Psoas muscle (tissue), 8 donors: ENCODE measurements at places on chromosomes 7 and 10.

DNA sequence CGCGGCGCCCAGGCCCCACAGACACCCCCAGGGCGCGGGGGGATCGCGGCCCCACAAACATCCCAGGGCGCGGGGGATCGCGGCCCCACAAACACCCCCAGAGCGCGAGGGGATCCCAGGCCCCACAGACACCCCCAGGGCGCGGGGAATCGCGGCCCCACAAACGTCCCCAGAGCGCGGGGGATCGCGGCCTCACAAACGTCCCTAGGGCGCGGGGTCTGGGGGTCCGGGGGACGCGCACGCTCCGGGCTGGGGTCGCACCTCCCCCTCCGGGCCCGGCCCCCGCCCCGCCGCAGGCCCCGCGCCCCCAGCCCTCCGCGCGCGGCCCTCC, 382 bp downstream of the DIP2C start:
- no peak for DNase-seq

DNA sequence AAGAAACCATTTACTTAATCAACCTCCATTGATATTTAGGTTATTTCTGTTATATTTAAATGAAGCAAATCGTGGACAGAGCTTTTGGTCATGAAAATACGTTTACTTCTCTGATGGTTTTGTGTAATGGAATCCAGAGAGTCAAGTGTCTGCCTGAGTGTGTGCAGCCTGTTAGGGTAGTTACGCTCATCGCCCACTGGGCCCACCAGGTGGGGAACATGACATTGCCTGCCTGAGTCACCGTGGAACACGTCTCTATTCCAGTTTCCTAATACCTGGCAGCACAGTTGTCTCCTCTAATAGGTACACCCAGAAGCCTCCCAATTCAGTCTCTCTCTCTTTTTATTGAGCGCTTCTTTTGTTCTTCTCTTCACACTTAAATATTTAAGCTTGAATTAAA, 91.0 kb downstream of the ADCY1 start:
- DNase-seq: peak; percentile 14

DNA sequence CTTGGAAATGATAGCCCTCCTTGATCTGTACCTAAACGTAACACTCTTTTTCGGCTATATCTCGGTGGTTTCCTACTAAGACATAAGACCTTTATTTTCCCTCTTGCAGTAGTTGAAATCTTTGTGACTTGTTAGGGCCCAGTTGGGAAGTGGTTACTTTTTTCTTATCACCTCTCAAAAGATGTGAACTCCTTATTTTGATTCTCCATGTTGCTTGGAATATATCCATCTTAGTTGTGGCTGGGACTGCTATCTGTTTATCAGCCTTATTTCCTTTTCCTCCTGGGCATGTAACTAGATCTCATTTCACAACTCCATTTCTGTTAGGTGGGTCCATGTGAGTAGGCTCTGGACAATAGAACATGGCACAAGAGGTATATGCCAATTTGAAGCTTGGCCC, 4.1 kb upstream of the CPED1 start:
- no peak for DNase-seq

- no peak for DNase-seq
These were observed 874 bp downstream of the GIMAP5 start for GRCh38 chr7:150738092-150738491.

DNA sequence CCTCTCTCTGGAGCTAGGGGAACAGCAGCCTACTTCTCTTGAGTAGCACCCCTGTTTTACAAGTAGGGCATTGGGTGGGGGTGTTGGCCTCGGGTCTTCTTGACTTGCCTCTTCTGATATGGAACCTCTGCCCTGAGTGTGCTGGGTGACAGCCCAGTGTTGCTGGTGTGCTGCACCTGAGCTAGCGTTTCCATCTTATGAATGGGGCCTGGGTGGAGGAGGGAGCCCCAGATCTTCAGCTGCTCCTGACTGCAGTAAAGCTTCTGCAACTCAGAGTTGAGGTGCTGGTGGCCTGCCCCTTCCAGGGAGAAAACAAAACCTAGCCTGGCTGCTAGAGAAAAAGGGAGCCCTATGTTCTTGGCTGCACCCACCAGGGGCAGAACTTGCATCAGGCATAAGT, 202.5 kb upstream of the SHH start:
- DNase-seq: no peak

GRCh38 chr10:61081301-61081700, 137.3 kb upstream of the RHOBTB1 start:
- DNase-seq: no peak

DNA sequence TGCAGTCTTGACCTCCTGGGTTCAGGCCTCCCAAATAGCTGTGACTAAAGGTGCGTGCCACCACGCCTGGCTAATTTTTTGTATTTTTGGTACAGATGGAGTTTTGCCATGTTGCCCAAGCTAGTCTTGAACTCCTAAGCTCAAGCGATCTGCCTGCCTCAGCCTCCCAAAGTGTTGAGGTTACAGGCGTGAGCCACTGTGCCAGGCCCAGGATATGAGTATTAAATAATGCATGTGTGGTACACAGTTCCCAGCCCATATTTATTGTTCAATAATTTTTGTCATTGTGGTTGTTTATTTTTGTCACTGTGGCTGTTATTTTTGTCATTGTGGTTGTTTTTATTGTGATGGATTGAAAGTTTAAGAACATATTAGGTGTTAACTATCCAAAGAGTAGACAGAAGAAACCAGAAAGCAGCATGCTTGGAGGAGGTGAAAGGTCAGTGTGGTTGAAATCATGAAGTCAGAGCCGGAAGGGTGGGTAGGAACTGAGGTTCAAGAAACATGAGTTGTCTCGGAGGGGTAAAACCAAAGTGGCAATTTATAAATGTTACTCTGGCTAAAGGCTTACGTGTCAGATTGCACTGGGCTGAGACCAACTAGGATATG, 45.0 kb downstream of the MRC1 start:
- no peak for DNase-seq

- DNase-seq: no peak
These were observed 63.8 kb upstream of the SEM1 start for GRCh38 chr7:96773483-96773882.

- no peak for DNase-seq
These were observed 452 bp upstream of the TMEM140 start for GRCh38 chr7:135147341-135147898.

DNA sequence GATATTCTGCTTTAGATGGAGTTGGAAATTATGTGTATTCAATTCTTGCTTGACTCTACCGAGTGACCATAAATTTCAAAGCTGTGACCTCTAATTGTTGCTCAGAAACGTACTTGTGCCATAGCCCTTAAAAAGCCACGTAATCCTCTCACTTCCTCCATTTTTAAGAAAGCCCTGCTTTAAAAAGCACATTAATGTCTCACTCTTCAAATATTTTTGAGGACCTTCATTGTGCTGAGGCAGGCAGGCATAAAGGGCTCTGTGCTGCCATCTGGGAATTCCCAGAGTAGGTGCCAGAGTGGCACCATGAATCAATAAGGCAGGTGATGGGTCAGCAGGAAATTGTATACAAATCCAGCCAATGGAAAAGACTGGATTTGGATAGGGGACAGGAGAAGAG, 97.7 kb upstream of the FAM204A start:
- DNase-seq: no peak

DNA sequence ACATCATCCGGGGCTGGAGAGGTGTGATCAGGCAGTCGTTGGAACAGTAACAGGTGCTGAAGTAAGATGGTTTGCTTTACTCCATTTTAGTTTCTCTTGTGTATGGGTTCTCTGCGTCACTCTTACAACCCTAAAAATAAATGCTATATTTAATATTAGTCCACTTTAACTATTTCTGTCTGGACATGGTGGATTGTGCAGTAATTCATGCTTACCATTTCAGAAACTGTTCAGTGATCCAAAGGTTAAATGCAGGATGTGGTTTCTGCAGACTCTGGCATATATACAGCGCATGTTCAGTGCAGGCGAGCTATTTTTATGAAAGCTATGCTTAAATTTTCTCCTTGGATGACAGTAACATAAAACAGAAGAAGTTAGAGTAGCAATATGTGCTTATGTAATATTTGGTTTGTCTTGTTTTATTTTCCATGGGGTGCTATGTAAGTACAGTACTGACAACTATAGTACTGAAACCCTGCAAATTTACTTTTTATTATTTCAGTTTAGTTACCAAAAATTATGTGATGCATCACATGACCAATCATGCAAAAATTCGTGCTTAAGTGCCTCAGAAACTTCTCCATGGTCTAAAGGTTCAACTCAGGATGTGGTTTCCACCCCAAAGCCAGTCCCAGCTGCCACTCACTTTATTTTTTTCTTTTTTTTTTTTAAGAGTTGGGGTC, 46.6 kb upstream of the GRID1 start:
- DNase-seq: no peak

DNA sequence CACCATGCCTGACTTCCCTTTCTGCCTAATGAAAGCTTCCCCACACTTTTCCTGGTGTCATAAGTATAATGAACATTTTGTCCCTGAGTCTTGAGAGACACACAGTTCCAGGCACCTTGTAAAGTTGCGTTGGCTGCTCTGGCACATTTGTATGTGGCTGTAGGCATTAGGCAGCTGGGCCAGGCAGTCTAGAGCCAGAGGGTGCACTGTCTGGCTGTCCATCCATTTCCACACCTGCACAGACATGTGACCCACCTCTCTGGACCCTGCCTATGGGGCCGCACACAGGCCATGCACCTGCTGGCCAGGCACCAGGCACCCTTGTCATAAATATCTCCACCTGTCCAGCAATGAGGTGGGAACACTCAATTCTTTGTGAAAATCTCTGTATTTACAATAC, 54.7 kb upstream of the ANTXRL start:
- no peak for DNase-seq

GRCh38 chr10:20040012-20040411, 223.8 kb downstream of the PLXDC2 start:
- no peak for DNase-seq

DNA sequence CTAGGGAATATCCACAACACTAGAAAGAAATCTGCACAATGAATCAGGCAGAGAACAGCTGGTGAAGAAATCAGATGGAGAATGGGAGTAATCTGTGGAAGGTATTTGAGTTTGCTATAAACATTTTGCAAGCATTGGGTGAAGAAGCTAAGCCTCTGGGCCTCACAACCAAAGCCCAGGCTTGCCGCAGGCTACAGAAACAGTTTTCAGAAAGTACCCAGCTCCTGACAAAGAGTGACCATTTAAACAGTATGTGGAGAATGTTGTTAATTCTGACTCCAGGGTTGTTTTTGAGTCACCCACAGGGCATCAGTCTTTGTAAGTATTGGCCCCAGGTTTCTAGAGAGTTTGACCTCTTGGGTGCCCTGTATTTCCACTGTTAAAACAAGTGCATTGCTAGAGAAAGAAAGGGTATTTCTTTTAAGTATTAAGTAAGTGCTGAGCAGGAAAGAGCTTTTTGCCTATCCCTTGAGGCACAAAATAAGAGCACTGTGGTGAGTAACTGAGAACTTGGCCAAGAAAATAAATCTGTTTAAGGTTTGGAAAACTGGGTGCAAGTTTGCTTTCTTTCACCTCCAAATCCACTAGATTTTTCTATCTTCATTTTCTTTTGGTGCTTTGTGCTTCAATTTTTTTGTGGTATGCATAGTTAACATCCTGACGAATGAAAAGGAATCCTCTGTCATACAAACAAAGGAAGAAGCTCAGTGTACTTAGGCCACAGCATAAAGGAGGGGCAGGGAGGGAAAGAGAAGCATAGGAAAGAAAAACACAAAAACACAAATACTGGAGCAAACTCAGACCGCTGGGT, 691.8 kb downstream of the SUGCT start:
- no peak for DNase-seq

DNA sequence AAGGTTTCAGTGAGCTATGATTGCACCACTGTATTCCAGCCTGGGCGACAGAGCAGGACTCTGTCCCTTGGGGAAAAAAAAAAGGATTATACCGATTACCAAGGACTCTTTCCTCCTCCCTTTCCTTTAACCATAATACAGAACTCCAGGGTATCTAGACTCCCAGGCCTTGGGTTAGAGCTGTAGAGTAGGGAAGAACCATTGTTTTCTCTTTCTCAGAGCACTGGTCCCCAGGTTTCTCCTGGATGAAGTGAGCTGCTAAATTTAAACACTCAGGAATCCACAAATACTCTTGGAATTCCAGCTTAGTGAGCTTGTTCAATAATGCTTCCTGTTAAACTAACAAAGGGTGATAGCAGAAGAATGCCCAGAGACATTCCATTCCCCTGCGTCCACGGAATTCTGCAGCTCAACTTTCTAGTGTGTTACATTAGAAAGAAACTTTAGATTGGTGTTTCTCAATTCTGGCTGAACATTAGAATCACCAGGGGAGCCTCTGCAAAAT, 14.6 kb upstream of the RPEL1 start:
- no peak for DNase-seq

GRCh38 chr7:100489824-100490223, 6.1 kb downstream of the NYAP1 start:
- no peak for DNase-seq

DNA sequence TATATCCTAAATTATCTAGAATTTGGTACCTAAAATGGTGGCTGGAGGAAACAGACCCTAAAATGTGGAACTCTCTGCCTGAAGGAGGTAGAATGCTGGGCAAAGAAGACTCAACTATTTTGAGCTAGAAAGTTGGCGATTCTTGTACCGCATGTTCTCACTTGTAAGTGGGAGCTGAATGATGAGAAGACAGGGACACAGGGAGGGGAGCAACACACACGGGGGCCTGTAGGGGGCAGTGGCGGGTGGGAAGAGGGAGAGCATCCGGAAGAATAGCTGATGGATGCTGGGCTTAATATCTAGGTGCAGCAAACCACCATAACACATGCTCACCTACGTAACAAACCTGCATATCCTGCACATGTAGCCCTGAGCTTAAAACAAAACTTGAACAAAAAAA, 250.6 kb downstream of the CALN1 start:
- DNase-seq: no peak

GRCh38 chr10:98264378-98265065, 3.5 kb downstream of the LOXL4 start:
- DNase-seq: no peak

DNA sequence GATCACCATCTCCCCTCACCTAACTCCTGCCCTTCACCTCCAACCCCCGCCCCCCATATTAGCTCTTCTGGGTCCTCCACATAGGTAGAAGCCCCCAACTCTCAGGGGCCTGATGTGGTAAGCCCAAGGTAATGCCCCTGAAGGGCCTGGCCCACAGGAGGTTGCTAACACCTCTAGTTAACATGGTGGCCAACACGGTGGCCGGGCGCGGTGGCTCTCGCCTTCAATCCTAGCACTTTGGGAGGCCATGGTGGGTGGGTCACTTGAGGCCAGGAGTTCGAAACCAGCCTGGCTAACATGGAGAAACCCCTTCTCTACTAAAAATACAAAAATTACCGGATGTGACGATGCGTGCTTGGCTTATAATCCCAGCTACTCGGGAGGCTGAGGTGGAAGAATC, 954 bp upstream of the MLXIPL start:
- no peak for DNase-seq

GRCh38 chr10:33507662-33508425, 173.4 kb upstream of the NRP1 start:
- DNase-seq: no peak

DNA sequence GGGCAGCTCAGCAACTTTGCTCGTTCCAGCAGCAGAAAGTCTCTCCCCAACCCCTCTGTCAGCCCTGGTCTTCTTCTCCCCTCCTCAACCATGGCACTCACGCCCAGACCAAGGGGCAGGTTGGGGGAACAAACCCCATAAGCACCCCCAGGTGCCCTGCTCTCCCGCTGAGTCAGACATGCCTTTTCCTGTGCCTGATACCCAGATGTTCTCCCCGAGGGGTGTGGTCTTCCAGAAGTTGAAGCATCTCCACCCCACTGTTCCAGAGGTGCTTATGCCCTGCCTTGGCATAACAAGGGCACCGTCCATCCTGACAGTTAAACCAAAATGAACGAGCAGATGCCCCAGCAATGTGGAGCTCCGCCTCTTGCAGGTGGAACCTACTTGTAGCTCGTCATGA, 67.1 kb downstream of the C10orf143 start:
- no peak for DNase-seq
